Aorta (tissue), 5 donors: ENCODE measurements at places on chromosomes 16 and 17. TPM values are rescaled to one million over a fixed set of nuclear protein-coding genes. Genes with fewer than 3 reads are reported as not detected.
A peak's percentile ranks its signal among the peaks of the same experiment; 100 is the strongest.

The RGS9 gene
- 3.0 TPM for total RNA-seq

DNA sequence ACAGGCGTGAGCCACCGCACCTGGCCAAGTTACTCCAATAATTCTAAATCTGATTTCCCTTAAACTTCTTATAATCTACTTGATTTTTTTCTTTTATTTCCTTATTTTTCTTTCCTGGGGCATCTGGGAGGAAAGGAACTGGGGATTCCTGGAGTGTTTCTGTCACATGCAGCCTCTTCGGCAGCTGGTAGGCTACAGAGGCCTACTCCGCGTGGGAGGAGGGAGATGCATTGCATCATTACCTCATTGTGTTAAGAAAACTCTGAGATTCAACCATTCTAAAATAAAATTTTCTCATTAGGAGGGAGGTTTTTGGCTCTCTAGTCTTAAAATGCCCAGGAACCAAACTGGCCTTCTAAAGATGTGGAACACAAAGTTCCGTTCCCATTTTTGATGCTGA, 64.0 kb downstream of the SOX9 start:
- H3K27me3 ChIP-seq: no peaks in the 10 kb centered on the region
- no peaks in the 10 kb centered on the region for H3K4me1 ChIP-seq
- no peaks in the 10 kb centered on the region for H3K36me3 ChIP-seq

DNA sequence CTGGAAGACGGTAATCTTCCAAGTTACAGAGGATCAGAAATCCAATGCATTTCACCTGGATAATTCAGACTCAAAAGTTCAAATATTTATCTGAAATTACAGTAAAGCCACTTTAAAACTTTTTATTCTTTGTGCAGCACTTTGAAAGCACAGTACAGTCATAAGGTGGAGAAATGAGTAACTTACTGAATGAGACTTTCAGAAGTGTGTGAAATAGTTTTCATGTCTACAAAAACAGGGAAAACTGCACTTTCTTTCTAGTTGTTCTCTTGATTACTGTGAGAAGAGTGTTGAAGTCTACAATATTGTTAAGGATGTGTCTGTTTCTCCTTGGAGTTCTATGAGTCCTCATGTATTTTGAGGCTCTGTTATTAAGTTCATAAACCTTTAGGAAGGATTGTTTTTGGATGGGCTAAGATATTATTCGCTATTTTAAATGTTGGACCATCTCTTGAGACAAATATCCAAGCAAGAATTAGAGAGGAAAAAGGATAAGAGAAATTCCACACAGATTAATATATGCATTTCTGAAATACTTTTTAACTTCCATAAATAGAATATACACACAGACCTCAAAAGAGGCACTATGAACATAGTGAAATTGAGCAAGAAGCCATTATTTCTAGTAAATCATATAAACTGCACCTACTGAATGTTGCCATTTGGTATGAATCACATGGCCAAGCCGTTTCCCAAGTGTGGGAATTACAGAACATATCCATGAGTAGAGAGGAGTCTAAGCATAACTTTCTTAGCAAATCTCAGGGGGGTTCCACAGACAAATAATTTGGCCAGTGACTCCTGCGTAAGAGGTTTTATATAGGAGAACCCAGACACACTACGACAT, 83.6 kb upstream of the PLEKHM1 start:
- no peak overlapping the region for H3K4me3 ChIP-seq
- H3K27ac ChIP-seq: peak overlapping the region; percentile 57
- H3K4me1 ChIP-seq: peaks cover 4% of the 10 kb centered on the region
- H3K27me3 ChIP-seq: no peaks in the 10 kb centered on the region

DNA sequence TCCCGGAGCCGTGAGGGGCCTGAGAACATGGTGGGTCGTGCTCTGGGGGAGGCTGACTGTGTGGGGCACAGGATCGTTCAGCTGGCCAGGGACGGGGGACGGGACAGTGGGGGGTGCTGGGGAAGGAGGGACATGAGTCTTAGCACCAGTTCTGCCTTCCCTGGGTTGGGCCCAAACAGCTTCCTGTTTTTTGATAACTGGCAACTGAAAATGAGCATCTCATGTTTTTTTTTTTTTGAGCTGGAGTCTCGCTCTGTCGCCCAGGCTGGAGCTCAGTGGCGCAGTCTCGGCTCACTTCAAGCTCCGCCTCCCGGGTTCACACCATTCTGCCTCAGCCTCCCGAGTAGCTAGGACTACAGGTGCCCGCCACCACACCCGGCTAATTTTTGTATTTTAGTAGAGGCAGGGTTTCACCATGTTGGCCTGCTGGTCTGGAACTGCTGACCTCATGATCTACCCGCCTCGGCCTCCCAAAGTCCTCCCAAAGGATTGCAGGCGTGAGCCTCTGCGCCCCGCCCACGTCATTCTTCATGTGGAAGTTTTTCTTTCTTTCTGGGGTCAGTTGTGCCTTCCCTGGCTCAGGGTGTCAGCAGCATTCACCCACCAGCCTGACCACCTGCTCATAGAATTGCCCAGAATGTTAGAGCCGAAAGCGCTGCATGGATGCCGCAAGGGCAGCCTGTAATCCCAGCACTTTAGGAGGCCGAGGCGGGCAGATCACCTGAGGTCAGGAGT, 6.4 kb downstream of the ASPSCR1 start:
- H3K4me3 ChIP-seq: no peak overlapping the region
- no peaks in the 10 kb centered on the region for H3K4me1 ChIP-seq
- H3K36me3 ChIP-seq: no peaks in the 10 kb centered on the region
- H3K27ac ChIP-seq: no peak overlapping the region
- no peak for DNase-seq

DNA sequence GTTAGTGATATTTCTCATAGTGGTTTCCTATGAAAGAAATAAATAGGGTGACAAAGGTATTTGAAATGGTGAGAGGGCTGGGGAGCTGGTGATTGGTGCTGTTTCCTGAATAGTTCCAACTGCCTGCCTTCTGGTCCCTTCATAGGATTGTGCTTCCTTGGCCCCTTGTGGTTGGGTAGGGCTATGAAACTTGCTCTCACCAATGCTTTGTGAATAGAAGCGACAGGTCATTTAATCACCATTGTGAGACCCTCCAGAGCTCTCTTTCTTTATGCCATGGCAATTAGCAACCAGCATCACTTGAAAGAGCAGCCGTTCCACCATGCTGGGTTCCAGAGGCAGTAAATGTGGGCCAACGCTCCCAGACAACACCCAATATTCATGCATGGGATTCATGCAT, 23.7 kb upstream of the WWOX start:
- no peak overlapping the region for H3K4me3 ChIP-seq
- H3K27me3 ChIP-seq: no peaks in the 10 kb centered on the region
- no peaks in the 10 kb centered on the region for H3K4me1 ChIP-seq
- no peak for DNase-seq
- H3K27ac ChIP-seq: no peak overlapping the region
- H3K36me3 ChIP-seq: no peaks in the 10 kb centered on the region

- DNase-seq: no peak
- no peaks in the 10 kb centered on the region for H3K27me3 ChIP-seq
- H3K4me1 ChIP-seq: no peaks in the 10 kb centered on the region
- no peak overlapping the region for H3K27ac ChIP-seq
- H3K4me3 ChIP-seq: no peak overlapping the region
Measured at GRCh38 chr16:80631581-80631980, 90.8 kb downstream of the DYNLRB2 start.

- no peak overlapping the region for H3K27ac ChIP-seq
- H3K4me3 ChIP-seq: no peak overlapping the region
- no peak for DNase-seq
- H3K36me3 ChIP-seq: peaks cover 3% of the 10 kb centered on the region
Measured at GRCh38 chr17:29669266-29669665, 46.6 kb upstream of the CORO6 start.

The BAHCC1 gene
- total RNA-seq: 22.8 TPM

The TBC1D3I gene
- total RNA-seq: 1.1 TPM

GRCh38 chr17:19551165-19551564, 17.5 kb downstream of the SLC47A1 start:
- H3K4me1 ChIP-seq: peaks cover 6% of the 10 kb centered on the region
- peak overlapping the region; percentile 10 for H3K27ac ChIP-seq
- no peaks in the 10 kb centered on the region for H3K27me3 ChIP-seq
- H3K4me3 ChIP-seq: no peak overlapping the region

- no peaks in the 10 kb centered on the region for H3K27me3 ChIP-seq
- H3K27ac ChIP-seq: no peak overlapping the region
- no peak for DNase-seq
- no peak overlapping the region for H3K4me3 ChIP-seq
Measured at GRCh38 chr17:80474961-80475909, 1.2 kb downstream of the NPTX1 start.
